ENCODE measurements at places on chromosomes 12 and 14.

DNA sequence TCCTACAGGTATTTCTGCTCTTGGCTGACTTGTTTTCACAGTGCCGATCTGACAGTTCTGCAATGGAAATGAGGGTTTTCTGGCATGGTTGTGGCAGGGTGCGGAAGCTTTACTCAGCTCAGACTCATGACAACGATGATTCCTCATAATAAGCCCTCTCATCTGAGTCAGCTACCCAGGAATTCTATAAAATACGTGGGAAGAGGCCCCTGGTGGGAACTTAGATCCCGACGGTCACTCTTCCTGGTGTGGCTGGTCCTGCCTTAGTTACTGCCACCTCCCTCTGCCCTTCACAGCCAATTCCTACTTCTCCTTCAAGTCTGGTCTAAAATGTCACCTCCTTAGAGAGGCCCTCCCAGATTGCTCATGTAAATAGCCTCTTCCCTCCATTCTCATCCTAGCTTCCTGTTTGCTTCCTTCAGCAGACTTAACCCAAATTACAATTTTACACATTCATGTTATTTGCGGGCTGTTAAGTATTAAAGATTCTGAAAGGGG lies 104.2 kb upstream of the MAP1LC3B2 start:
- no peak for DNase-seq

DNA sequence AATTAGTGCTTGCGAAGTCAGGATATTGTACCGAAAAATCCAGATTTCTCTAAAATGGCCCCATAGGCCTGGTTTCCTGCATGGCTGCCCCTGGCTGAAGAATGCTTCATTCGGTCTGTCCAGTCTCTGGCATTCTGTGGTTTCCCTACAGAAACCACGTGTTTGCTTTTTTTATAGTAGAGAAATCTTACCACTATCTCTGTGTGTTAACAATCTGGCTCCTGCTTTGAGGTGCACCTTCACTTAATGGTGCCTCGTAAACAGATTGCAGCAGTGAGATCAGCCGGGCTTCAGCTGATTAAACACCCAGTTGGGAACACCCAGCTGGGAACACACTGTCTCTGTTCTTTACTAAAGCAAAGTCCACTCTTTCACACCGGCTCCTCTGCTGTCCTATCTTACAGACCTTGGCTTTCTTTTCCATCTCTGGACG lies 6.7 kb upstream of the DNAAF2 start:
- DNase-seq: no peak

GRCh38 chr12:2544230-2544629 lies 250.5 kb upstream of the FKBP4 start:
- no peak for DNase-seq

DNA sequence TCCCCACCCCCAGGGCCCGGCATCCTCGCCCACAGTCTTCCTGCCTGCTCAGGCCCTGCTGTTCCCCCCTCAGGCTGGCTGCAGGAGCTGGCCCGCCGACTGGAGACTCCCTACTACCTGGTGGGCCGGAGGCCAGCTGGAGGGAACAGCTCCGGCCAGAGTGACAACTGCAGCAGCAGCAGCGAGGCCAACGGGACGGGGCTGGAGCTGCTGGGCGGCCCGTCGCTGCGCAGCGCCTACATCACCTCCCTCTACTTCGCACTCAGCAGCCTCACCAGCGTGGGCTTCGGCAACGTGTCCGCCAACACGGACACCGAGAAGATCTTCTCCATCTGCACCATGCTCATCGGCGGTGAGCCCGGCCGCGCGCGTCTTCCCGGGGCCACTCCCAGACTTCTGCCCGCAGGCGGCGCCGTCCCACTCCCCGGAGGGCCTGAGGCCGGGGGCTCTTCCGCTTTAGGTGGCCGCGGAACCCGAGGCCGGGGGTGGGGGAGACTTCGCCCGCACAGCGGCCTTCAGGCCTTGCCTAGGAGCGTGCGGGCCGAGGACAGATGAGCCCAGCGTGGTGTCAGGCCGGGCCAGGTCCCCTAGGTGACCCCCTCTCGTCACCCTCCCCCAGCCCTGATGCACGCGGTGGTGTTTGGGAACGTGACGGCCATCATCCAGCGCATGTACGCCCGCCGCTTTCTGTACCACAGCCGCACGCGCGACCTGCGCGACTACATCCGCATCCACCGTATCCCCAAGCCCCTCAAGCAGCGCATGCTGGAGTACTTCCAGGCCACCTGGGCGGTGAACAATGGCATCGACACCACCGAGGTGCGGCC lies 10.2 kb downstream of the KCNH3 start:
- no peak for DNase-seq

GRCh38 chr12:79452906-79453305 lies 237.9 kb downstream of the PAWR start:
- DNase-seq: no peak

All from stimulated activated CD8-positive, alpha-beta memory T cell treated with anti-CD3 and anti-CD28 coated beads, Interleukin-7, amount 100 ng/mL, for 1 hour (primary cell).